ENCODE measurements at places on chromosomes 11 and 22.

DNA sequence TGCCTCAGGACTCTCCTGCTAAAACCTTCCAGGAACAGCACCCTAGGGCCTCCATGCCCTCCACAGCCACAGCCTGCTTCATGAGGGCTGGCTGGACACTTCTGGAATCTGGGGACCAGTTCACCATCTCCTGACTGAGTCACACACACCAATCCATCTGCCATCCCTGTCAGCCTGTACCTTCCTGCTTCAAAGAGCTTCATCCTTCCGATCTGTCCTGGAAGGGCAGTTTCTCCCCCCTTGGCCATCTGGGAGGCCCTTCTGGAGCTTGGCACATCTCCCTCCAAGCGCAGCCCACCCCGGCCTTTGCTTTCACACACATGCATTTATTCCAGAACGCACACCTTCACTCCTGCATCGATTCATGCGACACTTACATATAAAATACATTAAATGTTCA is 13.0 kb downstream of the APBB1 start:
- DNase-seq: no peak

DNA sequence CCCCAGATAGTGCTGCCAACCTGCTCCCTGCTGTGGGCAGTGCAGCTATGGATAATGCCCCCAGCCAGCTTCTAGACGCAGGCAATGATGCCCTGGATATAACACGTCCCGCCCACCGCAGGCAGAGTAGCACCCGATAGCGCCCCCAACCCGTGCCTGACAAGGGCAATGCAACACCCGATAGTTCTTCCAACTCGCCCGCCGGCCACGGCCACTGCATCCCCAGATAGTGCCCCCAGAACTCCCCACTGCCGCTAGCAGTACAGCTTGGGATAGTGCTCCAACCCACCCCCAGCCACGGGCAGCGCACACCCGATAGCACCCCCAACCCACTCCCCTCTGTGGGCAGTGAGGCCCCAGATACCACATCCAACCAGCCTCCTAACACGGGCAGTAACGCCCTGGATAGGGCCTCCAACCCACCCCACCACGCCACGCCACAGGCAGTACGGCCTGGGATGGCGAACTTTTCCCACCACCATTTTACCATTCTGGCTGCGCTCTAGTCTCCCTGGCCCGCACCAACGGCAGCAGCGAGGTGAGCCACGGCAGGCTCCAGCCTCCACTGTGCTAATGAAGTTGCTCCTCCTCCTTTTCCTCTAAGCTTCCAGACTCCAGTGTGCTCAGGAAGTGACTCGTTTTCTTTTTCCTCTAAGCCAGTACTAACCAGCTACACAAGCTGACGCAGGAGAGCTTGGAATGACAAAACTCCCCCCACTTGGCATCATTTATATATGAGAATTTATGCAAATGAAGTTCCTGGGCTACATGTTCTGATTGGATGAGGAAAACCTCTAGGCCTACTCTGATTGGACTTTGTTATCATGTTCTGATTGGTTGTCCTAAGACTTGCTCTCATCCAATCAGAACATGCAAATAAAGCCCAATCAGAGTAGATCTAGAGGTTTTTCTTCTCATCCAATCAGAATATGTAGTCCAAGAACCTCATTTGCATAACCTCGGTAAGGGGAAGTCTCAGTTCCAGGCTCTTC is 3.0 kb upstream of the RFPL3 start:
- DNase-seq: no peak

GRCh38 chr11:103709371-103709770 is 327.1 kb upstream of the DDI1 start:
- no peak for DNase-seq

GRCh38 chr11:14342906-14343305 is 16.1 kb downstream of the RRAS2 start:
- no peak for DNase-seq

- no peak for DNase-seq
These were observed 220.7 kb upstream of the BLID start for GRCh38 chr11:122336706-122337105.

GRCh38 chr11:125591649-125592304 is 875 bp upstream of the STT3A start:
- DNase-seq: peak; percentile 53

- DNase-seq: no peak
These were observed 41.8 kb upstream of the DEUP1 start for GRCh38 chr11:93288767-93289166.

DNA sequence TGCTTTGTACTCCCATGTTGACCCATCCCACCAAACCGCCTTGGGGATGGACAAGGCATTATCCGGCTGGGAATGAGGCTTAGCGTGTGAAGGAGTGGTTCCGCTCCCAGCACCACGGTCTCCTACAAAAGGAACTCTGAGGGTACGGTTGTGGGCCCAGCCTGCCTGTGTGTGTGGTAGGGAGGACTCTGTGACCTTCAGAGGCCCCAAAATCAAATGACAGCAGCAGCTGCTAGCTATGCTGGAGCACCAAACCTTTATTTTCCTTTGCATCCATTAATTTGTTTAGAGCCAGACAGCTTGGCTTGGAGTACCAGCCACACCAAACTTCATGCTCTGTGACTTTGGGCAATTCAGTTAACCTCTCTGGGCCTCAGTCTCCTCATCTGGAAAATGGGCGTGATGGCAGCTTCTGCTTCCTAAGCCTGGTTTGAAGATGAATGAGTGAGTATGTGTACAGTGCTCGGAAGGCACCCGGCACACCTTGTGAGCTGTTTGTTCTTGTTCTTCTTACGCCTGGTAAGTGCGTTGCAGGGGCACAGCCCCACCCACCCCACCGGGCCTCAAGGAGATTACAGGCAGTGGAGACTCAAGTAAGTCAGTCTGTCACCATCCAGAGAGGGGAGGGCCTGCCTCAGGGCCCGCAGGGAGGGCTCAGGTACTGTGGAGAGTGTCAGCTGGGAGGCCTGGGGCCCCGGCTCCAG is 25.3 kb downstream of the MB start:
- no peak for DNase-seq

DNA sequence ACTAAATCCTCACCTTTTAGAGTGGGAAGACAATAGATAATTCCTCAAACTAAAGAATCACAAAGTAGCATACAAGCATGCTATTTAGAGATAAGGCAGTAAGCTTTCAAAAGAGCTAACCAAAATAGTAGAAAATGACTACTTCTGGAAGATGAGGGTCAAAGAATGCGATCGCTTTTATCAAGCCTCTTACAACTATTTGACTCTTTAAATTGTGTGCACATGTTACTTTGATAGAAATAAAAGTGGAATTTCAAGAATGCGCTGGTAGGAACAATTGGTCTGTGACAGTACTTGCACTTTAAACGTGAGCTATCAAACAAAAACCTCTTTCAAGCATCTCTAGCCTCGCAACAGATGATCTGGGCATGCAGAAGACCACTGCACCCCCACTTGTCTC is 97.3 kb downstream of the COMMD9 start:
- DNase-seq: no peak

GRCh38 chr11:102453302-102453695 is 734 bp upstream of the TMEM123 start:
- DNase-seq: peak; percentile 33

- DNase-seq: no peak
These were observed 44.4 kb upstream of the FAT3 start for GRCh38 chr11:92180226-92180625.

- no peak for DNase-seq
These were observed 114.1 kb upstream of the SESN3 start for GRCh38 chr11:95344932-95345642.

DNA sequence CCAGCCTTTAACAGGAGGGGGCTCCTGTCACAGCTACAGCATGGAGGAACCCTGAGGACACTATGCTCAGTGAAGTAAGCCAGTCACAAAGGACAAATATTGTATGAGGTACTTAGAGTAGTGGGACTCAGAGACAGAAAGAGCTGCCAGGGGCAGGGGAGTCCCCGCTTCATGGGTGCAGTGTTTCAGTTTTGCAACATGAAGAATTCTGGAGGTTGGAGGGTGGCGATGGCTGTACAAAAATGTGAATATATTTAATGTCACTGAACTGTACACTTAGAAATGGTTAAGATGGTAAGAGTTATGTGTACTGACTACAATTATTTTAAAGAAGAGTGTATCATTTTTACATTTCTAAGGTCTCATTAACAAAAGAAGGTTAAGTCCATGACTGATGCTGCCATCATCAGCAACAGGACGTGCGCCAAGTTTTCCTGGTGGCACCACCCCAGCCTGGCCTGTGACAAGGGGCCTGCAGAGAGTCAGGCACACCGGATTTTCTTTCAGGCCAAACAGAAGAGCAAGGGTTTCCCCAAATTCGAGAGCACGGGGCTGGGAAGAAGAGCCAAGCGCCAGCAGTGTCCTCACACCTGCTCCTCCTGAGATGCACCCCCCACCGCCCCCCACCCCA is 22.1 kb downstream of the YPEL1 start:
- no peak for DNase-seq

DNA sequence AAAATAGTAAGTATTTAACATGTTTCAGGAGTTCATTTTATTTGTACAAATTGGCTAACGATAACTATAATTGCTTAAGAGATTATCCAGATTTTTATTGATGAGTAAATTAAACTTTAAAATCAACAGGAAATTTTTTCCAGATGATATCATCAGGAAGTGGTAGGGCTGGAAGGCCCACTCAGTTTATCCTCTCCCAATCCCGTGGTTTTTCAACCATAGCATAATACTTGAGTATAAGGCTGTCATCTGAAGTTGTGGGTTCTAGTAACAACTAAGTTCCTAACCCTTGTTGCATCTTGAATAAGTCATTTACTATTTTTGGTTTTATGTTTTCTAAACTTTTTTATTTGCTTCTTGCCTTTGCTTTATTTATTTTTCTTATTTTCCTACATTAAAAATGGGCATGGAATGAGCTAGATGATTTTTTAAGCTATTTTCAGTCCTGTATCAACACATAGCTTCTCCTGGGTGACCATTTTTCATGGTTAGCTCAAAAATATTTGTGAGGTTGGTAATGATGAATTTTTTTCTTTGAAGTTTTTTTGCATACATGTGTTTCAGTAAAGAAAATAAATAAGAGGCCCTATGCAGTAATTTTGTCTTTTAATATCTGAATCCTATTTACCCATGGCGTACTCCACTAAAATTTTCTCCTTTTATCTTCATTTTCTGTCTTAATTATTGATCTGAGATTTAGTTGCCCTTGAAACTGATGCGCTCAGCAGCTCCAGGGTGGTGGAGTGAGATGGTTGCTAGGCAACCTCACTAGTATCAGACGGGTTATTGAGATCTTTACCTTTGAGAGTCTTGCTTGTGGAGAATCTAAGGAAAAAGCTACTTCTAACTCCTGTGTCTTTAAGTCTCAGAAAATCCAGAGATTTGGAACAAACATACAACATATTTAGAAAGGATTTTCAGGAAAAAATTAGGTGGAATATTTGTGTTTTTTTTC is 452.0 kb upstream of the CCDC179 start:
- DNase-seq: peak; percentile 18

- DNase-seq: no peak
These were observed 97.2 kb downstream of the SERGEF start for GRCh38 chr11:17915500-17916143.

DNA sequence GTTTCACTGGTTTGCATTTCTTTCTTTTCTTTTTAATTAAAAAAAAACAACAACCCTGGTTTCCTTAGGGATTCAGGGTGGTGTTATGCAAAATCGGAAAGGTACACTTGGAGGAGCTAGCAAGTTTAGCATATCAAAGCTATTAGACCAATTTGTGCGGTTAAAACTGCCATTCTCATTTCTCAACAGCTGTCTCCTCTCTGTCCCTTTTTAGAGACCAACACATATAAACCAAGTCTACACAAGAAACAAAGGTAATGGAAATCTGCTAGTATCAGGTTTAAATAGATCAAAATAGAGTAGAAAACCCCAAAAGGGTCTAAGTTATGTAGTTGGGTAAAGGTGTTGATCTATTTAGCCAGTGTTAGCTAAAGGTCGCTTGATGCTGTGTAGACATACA is 1.7 kb upstream of the SESN3 start:
- DNase-seq: no peak

DNA sequence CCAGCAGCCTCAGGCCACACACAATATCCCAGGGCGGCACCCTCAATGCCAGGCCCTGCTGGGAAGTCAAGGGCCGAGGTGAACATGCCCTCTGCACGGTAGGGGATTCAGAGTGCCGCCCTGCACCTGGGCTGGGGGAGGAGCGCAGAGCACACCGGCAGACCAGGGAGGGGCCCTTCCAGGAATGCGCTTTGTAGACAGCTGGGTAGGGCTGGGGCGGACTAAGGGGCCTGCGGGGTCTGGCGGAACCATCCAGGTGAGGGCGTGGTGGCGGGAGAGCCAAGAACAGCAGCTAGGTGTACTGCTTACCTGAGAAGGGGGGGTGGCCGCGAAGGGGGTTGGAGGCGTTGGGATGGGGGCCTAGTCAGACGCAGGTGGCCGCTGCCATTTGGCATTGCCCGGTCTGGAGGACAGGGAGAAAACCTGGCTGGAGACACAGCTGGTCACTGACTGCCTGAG is 26.0 kb downstream of the DUSP8 start:
- DNase-seq: peak; percentile 25

DNA sequence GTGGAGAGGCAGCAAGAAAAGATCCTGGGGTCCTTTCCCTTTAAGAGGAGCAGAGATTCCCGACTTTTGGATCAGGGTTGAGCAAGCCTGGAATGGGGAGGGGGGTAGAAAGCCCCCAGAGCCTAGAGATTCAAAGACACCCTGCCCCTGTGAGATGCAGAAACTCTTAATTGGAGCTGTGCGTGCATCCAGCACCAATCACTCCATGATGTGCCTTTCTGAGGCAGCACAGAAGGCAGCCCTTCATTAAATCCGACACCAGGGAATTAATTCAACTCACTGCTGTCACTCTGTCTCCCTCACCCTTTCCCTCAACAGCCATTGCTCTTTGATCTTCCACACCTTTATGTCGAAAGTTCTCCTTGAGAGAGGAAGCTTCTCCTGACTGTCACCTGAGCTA is 43.0 kb downstream of the DSCAML1 start:
- no peak for DNase-seq

GRCh38 chr11:94968334-94968958 is 4.9 kb downstream of the CWC15 start:
- DNase-seq: peak; percentile 3

DNA sequence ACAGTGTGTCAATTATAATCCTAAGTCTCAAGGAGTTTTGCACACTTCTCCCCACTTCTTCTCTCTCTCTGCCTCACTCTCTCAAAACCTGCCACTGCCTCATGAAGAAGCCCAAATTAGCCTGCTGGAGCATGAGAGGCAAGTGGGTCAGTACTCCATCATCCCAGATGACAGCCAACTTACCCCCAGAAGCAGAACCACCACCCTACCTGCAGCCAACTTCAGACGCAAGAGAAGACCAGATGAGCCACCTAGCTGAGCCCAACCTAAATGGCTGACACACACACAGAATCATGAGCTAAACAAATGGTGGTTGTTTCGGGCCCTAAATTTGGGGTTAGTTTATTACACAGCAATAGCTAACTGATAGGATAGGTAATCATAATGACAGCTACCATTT is 61.2 kb downstream of the CD82 start:
- DNase-seq: no peak

- no peak for DNase-seq
These were observed 68.5 kb upstream of the PITPNB start for GRCh38 chr22:27987557-27987956.

DNA sequence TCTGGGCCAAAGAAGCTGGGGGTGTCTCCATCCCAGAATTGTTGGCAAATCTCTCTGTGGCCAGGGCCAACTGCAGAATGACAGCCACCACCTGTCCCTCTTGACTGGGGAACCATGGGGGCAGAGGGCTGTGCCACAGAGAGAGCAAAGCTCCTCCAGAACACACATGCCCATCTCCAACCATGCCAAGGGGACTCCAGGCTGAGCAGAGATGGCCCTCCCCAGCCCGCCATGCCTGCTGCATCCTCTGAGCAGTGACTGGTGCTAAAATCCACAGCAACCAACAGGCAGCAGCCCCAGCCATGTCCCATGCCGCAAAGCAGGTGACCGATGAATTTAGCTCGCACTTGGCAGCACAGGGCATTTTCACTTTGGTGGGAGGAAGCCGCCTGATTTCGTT is 45.0 kb downstream of the LARGE1 start:
- no peak for DNase-seq

Measured in NCI-H345 (cell line).